H54 (cell line): ENCODE measurements at places on chromosomes 2 and 18.

- no peak for DNase-seq
Measured at GRCh38 chr18:27298214-27298804, 113.2 kb upstream of the CHST9 start.

DNA sequence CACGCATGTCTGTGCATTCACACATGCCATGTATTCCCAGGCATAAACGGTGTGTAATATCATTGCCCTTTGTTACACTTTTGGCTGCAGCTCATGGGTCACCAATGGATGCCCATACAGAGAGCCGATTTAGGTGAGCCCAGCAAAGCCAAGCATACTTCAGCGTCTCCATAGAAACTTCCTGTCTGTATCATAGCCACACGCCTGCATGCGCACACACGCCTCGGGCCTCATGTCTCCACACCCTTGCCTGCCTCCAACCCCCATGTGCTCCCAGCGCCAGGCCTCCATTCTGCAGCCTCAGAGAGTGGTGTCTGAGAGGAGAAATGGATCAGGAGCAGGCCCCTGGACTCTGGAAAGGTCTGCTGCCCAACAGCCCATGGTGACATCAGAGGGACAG, 33.5 kb upstream of the SELENOI start:
- no peak for DNase-seq

DNA sequence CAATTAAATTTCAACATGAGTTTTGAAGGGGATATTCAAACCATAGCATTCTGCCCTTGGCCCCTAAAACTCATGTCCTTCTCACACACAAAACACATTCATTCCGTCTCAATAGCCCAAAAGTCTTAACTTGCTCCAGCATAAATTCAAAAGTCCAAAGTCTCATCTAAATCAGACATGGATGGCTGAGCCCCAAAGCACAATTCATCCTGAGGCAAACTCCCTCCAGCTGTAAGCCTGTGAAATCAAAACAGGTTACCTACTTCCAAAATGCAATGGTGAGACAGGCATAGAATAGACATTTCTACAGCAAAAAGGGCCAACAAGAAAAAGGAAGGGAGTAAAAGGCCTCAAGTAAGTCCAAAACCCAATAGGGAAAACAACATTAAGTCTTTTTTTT, 245.8 kb downstream of the TTC32 start:
- no peak for DNase-seq

DNA sequence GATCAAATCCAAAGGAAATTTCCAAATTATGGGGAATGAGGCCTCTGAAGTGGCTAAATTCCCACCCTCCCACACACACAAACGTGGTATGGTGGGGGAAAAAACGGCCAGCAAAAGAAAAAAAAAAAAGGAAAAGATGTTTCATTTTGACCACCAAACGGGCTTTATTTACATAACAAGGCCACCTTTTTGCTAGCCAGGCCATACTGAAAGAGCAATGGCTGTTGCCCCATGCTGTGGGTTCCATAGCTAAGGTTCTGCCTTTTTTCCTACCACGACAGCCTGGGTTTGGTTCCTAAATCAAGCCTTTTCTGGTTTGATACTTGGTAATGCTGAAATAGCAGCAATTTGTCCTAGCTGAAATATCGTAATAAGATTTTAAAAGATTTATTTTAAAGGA, 14.0 kb upstream of the IL1B start:
- DNase-seq = no peak

- no peak for DNase-seq
Measured at GRCh38 chr2:190409616-190410015, 1.5 kb downstream of the MFSD6 start.

- no peak for DNase-seq
Measured at GRCh38 chr2:207787017-207787416, 17.3 kb upstream of the FZD5 start.

- no peak for DNase-seq
Measured at GRCh38 chr2:62202019-62202722, 6.3 kb downstream of the B3GNT2 start.

DNA sequence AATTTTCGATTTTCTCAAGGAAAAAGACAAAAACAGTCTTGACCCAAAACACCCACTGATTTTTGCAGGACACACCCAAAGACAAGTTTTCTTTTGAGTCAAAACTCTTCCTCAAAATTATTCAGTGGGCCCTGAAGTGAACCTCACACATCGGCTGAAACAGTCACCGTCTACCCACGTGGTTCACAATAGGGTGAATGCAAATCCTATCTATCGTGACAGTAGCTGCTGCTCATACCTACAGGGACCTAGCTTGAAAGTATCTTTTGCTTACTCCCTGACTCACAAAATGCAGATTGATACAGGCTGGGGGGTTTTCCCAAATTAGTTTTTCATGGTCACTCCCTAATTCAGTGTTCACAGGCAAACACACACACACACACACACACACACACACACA, 10.7 kb upstream of the CD226 start:
- no peak for DNase-seq

DNA sequence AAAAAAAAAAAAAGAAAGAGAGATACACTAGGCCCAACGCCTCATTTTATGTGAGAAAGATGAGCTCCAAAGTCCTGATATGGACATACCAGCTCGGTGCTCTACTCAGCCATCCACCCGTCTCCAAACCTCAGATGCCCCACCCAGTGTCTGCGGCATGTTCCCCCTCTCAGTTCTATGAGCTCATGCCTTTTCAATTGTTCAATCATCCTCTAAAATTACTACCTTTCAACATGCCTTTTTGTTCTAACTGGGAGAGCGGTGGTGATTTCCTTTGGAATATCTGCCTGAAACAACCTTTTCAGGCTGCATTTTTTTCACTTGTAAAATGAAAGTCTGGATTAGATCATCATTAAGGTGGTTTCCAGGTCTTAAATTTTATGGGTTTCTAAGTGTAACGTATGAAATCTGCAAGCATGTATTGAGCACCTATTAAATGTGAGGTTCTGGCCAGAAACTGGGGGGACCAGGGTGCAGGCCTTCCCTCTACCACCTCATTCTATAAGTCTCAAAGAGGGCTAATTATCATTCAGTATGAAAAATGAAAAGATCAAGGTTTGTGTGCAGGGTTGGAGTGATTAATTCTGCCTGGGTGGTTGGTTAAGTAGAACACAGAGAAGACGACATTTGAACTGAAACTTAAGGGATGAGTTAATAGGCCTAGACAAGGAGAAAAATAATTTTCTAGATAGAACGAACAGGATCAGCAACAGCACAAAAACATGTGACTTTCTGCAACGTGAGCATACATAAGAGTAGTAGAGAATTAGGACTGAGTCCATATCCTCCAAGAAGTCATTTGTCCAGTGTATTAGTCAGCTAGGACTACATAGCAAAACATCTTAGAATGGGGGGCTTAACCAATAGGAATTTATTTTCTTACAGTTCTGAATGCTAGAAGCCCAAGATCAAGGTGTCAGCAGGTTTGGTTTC, 87.4 kb upstream of the GLS start:
- no peak for DNase-seq

DNA sequence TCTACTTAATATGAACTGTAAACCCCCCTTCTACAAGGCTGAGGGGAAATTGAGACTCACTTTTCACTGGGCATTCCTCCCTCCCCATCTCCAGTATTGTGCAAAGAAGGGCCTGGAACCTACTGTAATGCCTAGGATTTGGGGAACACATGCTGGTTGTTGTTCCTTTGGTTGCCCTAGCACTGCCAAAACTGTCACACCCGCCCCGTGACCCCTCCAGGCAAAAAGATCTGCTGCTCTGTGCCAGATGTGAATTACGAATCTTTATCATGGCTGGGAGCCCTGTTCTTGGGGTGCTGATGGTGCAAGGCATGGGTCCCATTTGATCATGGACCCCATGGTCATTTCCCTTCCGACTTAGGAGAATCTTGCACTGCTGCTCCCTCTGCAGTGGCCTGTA, 95.4 kb downstream of the CABLES1 start:
- no peak for DNase-seq

GRCh38 chr2:198630384-198630783, 826.0 kb downstream of the PLCL1 start:
- DNase-seq = no peak

DNA sequence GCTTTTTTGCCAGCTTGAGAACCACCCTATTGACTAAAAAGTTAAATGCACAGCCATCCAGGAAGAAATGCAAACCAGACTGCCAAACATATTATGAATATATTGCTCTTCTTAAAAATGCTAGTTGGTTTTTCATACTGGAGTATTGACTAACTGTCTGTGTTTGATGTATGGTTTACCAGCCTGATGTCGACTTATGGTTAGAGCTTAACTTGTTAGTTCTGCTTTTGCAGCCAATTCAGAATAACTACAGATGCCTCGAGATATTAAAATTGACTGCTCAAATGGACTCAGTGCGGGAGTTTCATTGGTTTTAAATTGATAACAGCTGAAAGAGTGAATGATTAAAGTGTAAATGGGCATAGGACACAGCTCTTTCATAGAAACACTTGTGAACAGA, 369.8 kb downstream of the ARHGAP15 start:
- DNase-seq = no peak

DNA sequence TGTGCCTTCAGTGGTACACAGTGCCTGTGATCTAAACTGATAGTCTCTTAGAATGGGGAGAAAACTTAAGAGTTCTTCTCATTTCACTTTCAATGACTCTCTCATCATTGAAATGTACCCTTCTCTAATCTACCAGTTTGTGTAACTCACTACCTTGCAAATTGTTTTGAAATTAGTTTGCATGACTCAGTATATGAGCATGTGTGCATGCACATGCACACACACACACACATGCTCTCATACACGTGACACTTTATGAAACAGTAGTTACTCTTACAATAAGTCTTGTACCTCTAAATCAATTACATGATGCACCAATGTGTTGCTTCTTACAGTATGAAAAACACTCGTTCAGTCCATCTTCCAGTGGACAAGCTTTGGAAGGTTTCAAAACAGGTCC, 10.6 kb downstream of the LYPD6B start:
- no peak for DNase-seq
